ENCODE measurements at places on chromosomes 13 and 19.

- DNase-seq = peak; percentile 85
These were observed 1591.5 kb downstream of the PCDH9 start for GRCh38 chr13:65638572-65639168.

GRCh38 chr19:1633269-1633826, 19.1 kb downstream of the TCF3 start:
- no peak for DNase-seq

DNA sequence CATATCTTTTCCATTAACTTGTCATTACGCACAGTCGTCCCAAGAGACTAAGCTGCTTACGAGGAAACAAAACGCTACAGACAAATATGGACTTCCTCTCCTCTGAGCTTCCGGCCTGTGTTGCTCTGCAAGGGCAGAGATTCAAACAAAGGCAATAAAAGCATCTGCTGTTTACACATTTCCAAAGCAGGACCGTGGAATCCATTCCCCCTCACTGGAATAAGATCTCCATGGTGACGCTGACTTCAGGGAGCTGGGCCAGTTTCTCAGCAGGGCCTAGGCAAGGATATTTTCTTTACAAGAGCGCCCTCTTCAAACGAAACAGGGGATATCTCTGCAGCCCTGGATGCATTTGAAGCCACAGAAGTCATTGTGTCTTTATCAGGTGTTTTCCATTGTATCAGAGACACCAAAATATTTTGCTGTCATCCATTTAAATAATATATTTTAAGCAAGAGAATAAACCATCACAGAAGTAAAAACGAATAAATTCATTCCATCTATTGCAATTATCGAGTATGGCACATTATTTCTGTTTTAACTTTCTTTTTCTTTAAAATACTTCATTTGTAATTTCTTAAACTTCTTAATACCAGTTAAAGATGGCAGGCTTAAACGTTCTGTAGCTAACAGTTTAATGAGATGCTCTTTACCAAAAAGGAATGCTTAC, 177.5 kb downstream of the DCLK1 start:
- peak; percentile 91 for DNase-seq

DNA sequence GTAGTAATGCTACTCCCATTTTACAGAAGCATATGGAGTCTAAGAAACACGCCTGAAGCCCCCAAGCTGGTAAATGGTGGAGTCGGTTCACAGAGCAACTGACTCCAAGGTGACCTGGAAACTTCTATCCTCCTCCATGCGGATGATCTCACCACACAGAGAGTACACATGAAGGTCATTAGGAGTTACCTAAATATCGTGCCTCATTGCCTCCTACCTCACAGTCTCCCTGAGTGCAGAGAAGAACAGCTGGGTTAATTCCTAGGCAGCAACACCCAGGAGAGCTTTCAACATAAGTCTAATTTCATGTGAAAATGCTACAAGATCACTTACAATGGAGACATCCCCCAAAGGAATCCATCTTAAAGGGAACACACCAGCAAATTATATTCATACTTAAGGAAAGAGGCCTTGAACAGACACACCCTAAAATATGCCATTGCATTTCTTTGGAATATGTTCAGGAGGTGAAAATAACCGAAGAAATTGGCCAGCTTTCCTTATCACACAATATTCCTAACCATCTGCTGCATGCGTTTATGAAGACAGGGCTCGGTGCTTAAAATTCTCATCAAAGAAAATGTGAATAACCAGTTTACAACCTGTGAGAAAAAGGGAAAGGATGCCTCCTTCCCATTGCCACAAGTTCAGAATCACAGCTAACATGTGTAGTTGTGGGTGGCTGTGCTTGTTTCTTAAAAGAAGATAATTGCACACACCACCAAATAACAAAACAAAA, 203.6 kb upstream of the NBEA start:
- no peak for DNase-seq

DNA sequence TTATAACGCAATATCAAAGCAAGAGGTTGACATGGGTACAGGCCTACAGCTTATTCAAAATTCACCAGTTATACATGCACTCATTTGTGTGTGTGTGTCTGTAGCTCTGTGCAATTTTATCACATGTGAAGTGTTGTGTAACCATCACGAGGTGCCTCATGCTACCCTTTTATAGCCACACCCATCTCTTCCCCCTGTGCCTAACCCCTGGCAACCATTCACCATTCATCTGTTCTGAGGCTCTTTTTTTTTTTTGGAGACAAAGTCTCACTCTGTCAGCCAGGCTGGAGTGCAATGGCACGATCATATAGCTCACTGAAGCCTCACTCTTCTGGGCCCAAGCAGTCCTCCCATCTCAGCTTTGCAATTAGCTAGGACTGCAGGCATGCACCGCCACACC, 78.4 kb downstream of the DPF1 start:
- peak; percentile 42 for DNase-seq

All from choroid plexus epithelial cell (primary cell).